NCI-H1417 (cell line): ENCODE measurements at places on chromosomes 12 and 14.

DNA sequence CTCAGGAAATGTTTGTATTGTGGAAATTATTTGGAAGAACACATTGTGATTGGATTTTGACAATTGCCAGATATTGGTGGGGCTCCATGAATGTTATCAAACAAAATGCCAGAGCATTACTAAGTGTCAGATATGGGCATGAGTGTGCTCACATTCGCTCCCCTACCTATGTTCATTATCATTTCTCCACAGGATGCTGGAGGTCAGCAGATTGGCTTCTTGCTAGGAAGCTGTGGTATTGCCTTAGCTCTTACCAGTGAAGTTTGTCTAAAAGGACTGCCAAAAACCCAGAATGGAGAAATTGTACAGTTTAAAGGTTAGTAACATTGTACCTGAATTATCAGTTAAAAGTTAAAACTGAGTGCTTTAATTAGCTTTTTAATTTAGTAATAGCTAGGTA is 78.3 kb upstream of the ATF1 start:
- no peak for DNase-seq

DNA sequence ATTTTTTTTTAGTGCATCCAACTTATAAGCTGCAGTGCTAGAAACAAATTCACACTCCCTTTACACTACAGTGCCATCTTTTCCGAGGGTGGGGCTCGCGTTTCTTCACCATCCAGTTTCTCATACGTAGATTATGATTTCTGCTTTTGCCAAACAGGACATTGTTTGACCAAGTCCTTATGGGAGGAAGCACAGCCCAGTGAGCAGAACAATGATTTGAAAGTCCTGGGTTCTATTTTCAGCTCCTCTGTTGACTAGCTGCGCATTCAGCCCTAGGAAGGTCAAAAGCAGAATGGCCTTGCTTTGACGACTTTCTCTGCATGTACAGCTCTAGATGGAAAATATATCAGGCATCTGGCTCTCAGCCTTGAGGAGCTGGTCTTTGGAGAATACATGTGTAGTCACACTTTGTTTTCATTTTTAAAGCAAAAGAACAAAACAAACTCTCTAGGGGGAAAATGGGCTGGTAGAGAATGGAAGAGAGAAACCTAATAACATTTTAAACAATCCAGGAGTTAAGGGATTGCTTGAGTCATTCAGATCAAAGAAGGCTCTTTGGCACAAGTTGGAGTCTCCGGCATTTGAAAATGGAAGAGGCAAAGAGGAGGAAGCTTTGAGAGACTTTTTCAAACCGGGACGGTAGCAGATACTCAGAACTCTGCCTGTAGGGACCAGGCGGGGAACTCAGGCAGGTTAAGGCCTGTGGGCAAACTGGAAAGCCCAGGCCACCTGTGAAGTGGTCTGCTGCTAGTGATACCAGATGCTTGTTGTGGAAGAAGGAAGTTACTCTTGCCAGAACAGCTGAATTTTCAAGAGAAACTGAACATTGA is 257.3 kb upstream of the PLEKHG7 start:
- no peak for DNase-seq

DNA sequence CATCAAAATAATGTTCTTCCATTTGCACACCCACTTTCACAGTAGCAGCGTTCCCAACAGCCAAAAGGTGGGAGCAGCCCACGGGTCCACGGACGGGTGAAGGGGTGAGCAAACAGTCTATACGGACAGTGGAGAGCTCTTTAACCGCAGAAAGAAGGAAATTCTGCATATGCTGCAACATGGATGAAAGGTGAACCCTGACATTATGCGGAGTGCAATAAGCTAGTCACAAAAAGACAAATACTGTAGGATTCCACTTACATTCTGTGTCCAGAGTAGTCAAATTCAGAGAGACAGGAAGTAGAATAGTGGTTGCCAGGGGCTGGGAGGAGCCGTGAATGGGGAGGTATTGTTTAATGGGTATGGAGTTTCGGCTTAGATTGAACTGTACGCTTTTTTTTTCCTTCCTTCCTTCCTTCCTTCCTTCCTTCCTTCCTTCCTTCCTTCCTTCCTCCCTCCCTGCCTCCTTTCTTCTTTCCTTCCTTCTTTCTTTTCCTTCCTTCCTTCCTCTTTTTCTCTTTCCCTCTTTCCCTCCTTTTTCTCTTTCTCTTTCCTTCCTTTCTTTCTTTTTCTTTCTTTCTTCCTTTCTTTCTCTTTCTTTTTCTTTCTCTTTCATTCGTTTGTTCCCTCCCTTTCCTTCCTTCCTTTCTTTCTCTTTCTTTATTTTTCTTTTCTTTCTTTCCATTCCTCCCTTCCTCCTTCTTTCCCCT is 15.8 kb upstream of the ANKRD9 start:
- peak; percentile 37 for DNase-seq

DNA sequence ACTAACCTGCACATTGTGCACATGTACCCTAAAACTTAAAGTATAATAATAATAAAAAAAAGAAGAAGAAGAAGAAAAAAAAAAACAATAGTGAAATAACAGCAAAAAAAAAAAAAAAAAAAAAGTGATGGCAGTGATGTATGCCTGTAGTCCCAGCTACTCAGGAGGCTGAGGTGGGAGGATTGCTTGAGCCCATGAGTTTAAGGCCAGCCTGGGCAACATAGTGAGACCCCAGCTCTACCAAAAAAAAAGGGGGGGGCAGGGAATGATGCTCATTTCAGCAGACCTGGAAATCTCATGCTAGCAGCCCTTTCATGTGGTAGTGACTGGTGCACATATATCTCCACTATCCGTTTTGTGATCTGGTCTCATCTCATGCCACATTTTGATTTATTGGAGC is 20.8 kb downstream of the TRAFD1 start:
- no peak for DNase-seq

DNA sequence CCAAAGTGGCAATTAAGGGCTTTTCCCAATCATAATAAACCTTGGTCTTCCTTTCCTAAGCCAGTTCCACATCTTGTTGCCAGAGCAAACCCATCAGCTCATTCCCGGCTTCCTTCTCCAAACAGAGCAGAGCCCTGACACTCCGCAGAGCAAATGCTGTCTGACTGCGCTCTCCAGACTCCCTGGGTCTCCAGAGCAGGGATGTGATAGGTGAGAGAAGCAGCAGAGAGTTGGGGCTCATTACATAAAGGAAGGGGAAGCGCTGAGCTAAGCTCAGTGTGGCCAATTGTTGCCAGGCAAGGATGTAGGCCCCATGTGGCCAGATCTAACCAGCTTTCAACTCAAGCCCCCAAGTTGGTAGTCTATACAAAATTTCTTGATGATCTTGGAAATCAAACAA is 36.2 kb upstream of the PAX9 start:
- no peak for DNase-seq
